Kasumi-1 (cell line): ENCODE measurements at places on chromosomes 12 and 14.

- DNase-seq = no peak
Observed at GRCh38 chr12:99282624-99283023, 364.9 kb upstream of the GARIN6 start.

DNA sequence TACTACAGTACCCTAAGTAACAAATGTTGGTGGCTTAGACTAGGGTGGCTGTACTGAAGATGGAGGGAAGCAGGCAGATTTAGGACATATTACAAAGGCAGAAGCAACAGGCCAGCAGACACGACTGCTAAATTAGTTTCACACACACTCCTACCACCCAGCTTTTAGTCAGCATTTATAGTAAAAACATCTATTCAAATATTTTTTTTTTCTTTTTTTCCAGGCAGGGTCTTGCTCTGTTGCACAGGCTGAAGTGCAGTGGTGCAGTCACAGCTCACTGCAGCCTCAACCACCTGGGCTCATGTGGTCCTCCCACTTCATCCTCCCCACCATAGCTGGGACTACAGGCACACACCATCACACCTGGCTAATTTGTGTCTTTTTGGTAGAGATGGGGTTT lies 72.9 kb downstream of the CDK17 start:
- DNase-seq = no peak

- DNase-seq = no peak
Observed at GRCh38 chr14:105167303-105168092, 1.1 kb downstream of the JAG2 start.

GRCh38 chr12:66638666-66639065 lies 40.2 kb downstream of the GRIP1 start:
- DNase-seq = no peak

DNA sequence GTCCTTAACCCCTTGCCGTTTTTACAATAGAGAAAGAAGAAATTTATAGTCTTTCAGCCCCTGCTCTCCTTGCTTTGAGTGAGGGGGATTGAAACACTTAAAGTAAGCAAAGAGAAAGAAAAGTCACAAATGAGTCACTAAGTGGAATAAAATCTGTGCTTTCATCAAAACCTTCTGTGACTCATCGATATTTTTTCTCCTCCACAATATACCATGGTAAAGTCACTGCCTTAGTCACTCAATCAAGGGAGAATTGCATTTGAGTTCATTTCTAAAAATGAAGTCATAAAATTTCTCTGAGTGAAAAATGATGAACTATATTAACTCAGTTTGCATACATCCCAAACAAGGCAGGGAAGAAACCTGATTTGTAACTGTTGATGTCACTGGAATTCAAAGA lies 470.3 kb downstream of the FOXG1 start:
- no peak for DNase-seq

- DNase-seq = peak; percentile 76
Observed at GRCh38 chr12:19288603-19289244, 150.6 kb upstream of the AEBP2 start.

GRCh38 chr14:103728721-103729120 lies 13.1 kb downstream of the ZFYVE21 start:
- no peak for DNase-seq

GRCh38 chr14:72942934-72943333 lies 16.7 kb downstream of the DCAF4 start:
- no peak for DNase-seq
